Right cardiac atrium (tissue), 5 donors: ENCODE measurements at places on chromosomes 2 and 18.

DNA sequence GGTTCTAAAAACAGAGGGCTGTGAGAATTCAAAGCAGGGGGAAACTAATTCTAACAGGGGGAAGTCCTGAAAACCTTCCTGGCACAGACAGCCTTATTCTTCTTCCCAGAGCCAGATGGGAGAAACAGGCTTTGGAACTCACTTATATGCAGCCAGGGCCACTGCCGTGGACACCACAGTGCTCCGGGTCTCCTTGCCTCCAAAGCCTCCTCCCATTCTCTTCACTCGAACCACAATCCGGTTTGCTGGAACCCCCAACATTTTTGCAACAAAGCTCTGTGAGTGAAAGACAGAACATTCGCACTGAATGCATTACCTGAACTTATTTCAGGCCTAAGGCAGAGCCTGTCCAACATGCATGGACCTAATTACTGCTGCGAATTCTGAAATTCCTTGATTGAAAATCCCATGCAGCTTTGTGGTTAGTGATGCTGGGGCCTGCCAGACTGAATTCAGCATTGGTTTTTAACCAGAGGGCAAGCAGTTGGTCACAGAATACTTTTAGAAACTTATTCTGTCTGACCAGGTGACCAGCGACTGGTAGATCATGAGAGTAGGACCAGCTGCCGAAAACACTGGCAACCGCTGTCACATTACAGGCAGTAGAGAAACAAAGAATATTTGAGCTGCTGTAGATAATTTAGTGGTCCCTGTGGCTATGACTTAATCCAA lies 48.6 kb downstream of the XDH start:
- no peak for DNase-seq

GRCh38 chr2:34193164-34193563 lies 594.1 kb upstream of the FAM98A start:
- no peak for DNase-seq

- DNase-seq: no peak
These were observed 53.5 kb upstream of the SLC25A52 start for GRCh38 chr18:31814132-31814531.

DNA sequence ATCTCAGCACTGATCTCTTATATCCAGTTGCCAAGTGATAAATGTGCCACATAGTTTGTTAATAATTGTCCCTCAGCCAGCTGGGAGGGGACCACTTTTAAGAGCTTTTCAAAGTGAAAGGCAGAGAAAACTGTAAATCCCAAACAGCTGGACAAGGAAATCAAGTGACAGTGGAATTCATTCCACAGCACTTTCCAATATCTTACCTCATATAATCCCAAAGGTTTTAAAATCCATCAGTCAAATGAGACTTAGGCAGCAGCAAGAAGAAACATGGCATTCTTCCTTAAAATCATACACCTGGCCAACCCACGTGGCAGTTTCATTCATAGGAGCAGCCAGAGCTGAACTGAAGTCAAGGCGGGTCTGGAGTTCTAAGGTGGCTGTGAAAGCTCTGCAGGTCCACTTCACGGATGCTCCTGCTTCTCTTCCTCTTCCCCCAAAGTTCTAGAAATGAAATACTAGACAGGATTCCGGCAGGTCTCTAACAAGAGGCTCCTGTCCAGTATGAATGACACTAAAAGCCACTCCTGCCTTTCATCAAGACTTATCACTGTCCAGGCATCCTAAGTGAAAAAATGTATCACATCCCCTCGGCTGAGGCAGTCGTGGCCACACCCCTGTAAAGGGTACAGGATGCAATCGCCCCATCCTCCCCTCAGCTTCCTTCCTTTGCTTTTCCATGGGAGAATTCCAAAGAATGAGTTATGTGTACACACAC lies 190.4 kb upstream of the STK17B start:
- no peak for DNase-seq

- DNase-seq: no peak
These were observed 232.1 kb downstream of the PRKCE start for GRCh38 chr2:45883603-45884000.

DNA sequence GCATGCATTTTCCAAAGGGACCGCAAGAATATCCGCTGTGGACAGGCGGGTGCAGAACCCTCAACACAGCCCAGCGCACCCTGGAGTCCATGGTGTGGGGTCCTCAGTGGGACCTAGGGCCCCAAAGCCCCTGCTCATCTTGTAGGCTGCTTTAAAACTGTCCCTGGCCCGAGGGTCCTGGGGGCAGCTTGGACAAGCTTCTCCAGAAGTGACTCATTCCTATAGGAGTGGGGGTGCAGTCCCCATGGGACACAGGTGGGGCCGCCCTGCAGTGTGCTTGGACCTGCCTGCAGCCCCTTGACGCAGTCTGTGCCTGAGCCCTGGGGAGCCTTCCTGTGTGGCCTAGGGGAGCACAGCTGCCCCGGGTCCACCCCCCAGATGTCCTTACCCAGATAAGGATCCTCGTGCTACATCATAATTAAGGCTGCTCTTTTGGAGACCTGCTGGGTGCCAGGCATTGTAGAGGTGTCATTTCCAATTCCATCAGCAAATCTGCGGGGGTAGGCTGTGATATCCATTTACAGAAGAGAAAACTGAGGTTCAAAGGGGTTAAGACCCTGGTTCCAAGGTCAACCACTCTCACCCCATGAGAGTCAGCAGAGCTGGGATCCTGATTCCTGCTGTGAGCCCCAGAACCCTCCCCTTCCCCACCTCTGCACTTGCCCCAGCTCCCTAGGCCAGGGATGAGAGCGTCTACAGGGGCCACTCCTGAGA lies 1.7 kb upstream of the HS6ST1 start:
- DNase-seq: no peak

DNA sequence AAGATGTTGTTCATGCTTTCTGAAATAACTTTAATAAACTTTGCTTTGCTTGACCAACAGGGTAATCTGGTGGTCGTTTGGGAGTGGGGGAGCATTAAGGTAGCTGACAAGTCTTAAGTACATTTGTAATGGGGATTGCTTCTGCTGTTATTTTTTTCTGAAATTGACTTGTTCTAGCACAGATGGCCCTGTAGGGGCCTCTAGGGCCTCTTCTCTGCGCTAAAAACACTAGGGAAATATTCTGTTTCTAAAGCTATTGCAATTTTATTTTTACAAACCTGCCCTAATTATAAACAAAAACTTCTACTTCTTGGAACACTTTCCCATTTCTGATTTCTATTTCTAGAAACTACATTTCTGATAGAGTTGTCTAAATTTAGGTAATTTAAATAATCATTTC lies 191.3 kb upstream of the KCNJ3 start:
- no peak for DNase-seq

DNA sequence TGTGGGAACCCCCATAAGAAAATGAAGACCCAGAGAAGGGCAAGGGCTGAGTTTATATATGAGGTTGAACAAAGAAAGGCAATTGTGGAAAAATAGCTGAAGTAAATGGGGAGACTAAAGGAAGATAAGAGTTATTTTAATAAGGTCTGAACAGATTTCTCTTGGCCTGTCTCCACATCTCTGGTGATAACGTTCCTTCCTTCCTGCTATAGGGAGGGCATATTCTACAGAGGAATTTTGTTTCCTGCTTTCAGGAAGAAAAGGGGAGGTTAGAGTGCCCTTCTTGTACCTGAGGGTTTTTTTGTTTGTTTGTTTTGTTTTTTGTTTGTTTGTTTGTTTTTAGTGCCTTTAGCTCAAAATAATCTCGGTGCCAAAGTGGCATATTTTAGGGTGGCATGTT lies 31.6 kb downstream of the MOGAT1 start:
- no peak for DNase-seq

- DNase-seq: no peak
These were observed 114.2 kb upstream of the KLHL29 start for GRCh38 chr2:23270810-23271209.

DNA sequence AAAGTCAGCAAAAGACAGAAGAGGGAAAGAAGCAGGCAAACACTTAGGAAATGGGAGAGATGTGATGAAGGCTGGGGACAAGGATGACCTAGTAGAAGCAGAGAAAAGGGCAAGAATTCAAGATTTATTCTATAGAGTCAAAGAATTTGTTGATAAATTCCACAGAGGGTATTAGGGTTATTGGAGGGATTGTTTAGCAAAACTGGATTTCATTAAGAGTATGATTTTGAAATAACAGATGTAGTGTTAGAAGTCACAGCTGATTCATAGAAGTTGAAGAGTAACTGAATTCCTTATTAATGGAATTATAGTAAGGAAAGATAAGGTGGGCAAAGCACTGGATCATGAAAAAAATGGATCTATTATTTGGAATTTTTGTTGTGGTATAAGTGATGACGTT lies 48.6 kb downstream of the CEP192 start:
- DNase-seq: no peak

GRCh38 chr2:45849491-45850283 lies 198.2 kb downstream of the PRKCE start:
- no peak for DNase-seq

GRCh38 chr2:69843993-69844392 lies 14.5 kb downstream of the GMCL1 start:
- no peak for DNase-seq

DNA sequence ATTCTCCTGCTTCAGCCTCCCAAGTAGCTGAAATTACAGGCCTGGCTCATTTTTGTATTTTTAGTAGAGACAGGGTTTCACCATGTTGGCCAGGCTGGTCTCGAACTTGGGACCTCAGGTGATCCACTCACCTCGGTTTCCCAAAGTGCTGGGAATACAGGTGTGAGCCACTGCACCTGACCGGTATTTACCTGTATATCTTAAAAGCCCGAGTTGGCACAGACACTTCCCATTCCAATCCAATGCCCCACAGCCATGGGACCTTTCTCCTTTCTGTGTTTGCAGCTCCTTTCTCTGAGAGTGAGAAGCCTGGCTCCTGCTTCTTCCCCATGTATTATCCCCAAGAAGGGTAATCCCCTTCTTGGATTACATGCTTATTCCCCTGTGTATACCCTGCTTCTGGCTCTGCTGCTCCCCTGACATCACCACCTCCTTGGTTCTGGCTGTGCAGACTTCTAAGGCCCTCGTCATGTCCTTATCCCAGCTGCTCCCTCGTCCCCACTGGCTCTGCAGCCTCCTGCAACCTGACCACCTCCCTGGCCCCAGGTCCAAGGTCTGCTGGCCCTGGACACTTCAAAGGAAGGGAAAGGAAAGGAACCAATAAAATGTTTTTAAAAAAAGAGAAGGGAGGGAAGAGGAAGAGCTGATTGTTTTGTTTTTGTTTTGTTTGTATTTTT lies 52.8 kb downstream of the INPP5D start:
- no peak for DNase-seq

DNA sequence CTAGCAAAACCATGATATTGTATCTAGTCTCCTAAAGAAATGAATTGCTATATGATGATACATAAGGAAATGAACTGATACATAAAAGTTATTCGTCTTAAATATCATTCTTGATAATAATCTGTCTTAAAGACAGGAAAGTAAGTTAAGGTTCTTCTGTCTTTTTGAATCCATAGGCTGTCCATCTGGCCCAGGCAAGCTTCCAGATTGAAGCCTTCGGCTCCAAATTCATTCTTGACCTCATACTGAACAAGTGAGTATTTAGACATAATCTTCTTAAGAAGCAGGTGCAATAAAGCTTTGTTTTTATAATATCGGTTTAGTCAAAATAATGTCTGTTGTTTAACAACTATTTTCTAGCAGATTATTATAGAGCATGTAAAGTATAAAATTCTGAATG lies 37.7 kb downstream of the ADAM23 start:
- no peak for DNase-seq

DNA sequence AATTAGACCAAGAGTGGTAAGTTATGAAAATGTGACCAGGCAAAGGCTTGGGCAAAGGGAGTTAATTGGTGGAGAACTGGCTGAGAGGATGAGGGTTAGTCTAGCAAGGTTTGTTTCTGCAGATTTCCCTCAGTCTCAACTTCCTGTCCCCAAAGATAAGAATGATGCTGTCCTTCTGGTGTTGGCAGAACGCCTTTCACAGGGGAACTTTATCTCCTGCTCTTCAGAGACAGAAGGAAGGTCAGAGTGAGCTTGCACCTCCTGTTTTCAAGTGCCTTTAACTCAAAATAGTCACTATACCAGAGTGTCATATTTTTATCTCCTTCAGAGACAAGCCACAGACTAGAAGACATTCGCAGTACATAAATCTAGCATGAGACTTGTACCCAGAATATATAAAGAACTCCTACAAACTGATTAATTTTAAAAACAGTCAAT lies 95.7 kb downstream of the TEX51 start:
- DNase-seq: no peak

DNA sequence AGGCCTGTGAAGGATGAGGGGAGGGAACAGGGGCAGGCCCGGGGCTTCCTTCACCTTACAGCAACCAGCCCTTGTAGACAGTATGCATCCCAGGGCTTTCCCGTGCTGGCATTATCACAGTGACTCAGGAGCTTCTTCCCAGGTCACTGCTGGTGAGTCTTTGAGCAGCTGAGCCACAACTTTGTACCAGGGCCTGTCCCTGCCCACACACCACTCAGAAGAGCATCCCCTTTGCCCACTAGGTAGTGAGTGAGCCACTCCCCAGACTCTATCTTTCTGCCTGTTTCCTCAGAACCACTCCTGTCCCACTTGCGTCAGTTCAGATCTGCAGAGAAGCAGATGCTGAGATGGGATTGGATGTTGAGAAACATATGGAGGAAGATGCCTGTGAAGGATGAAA lies 69.6 kb upstream of the ALPP start:
- DNase-seq: no peak

DNA sequence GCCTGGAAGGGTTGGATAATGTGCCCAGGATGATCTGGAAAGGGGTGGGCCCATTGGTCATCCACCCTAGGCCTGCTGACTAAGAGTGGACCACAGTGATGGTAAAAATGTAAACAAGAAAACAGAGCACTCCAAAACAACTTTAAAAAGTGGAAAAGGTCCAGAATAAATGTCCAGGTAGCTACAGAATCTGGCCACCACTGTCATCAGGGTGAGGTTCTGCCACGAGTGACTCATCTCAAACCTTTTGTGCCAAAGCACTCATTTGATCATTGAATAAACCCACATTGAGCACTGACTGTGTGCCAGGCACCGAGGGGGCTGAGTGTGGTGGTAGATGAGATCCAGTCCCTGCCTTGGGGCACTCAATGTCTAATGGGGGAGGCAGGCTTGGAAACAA lies 64.9 kb downstream of the EMX1 start:
- DNase-seq: no peak

GRCh38 chr2:42164046-42164445 lies 5.1 kb upstream of the EML4 start:
- no peak for DNase-seq

- DNase-seq: no peak
These were observed 98.6 kb upstream of the ZNF397 start for GRCh38 chr18:35142275-35142615.

GRCh38 chr2:234249873-234250272 lies 199.4 kb downstream of the SPP2 start:
- DNase-seq: no peak

DNA sequence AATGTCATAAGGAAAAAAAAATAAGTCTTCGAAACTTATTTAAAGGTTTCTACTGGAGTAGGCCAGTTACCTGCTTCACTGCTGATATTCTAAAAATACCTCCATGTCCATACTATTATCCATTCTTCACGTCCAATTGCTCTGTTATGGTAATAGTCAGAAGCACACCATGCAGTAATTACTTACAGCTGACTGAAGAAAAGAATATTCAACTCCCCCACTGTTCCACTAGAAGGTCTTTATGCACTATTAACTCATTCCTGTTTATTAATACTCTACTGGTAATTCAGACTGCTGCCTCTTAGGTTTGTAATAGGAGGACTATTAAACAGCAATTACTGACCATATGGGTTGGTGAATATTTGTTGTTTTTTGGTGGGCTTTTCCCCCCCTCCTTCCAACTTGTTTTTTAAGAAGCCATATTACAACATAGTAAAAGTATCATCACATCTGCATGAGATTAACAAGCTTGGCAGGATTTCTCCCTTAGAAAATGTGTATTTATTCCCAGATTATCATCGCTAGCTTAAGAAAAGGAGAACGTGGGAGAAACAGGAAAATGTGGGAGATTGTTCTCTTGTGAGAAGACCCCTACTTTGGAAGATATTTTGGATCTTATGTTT lies 806.4 kb upstream of the FANCL start:
- no peak for DNase-seq
